ENCODE measurements at places on chromosomes 13 and 19.
A peak's percentile ranks its signal among the peaks of the same experiment; 100 is the strongest.

GRCh38 chr13:52896827-52897659 lies 48.6 kb upstream of the PCDH8 start:
- DNase-seq = no peak

DNA sequence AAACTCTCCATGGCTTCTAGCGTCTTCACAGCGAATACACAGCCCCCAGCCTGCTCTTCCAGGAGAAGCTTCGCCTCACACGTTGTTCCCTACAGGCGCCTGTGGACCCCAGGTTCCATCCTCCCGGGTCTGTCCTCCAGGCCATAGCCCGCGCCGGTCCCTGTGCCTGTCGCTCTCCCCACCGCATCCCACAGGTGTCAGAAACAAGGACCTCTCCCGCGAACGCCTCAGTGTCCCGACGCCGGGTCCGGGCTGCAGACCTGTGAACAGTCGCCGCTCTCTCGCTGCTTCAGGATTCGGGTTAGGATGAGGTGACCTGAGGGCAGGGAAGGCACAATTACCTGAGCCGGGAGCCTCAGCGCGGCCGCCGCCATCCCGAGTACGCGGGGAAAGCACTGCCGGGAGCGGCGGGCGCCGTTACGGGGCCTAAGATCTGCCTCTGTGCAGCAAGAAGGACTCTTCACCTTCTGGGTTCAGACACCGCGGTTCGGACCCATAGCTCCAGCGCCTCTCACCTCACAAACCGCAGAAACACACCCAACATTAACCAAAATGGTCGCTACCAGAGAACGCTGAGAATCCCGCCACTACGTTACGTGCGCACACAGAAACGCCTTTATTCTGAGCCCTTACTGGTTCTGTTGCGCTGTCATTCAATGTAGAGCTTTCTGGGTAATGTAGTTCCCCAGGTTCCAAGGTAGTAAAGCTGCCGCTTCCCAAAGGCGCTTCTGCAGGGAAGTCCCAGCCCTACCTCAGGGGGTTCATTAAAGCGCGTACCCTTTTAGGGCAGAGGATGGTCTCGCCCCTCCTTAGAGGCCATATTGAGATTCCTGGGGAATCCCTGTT lies at the start of gene ZNF418:
TSS of gene ZNF418 (minus strand) at position 583 of the 846 bp plus-strand sequence. CDS start 1,580 bp downstream, outside the sequence.
- peak; percentile 16 for DNase-seq

- no peak for DNase-seq
Observed at GRCh38 chr19:50432221-50433028, at the start of gene MYBPC2. MYBPC2 (plus strand) TSS chr19:50432892; CDS start chr19:50432954, 62 bp downstream.

GRCh38 chr19:49142866-49143335 lies 12.3 kb downstream of the HRC start:
- DNase-seq = peak; percentile 85

GRCh38 chr19:35213663-35214632 lies 14.6 kb downstream of the FAM187B start:
- peak; percentile 66 for DNase-seq

DNA sequence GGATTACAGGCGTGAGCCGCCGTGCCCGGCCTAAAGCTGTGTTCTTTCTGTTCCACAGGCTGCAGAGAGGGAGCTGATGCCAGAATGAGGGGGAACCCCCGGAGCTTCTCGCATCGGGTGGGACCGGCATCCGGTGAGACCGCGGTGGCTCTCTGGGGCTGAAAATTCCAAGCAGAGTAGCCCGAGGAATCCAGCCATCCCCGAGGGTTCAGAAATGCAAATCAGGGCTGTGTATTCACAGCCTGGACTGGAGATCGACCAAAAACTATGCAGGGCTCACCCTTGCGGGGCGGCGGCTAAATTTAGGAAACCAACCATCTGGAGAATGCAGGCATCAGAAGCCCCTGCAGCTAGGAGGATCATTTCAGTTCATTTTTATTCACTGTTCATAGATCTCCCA lies 99.2 kb downstream of the GNG7 start:
- DNase-seq = no peak

GRCh38 chr13:43036351-43037250 lies 13.2 kb downstream of the DNAJC15 start:
- no peak for DNase-seq

DNA sequence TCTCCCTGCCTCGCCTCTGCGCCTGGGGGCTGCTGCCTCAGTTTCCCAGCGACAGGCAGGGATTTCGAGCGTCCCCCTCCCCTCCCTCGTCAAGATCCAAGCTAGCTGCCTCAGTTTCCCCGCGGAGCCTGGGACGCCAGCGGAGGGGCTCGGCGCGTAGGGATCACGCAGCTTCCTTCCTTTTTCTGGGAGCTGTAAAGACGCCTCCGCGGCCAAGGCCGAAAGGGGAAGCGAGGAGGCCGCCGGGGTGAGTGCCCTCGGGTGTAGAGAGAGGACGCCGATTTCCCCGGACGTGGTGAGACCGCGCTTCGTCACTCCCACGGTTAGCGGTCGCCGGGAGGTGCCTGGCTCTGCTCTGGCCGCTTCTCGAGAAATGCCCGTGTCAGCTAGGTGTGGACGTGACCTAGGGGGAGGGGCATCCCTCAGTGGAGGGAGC lies 722 bp upstream of the ICAM1 start:
- DNase-seq = peak; percentile 90

DNA sequence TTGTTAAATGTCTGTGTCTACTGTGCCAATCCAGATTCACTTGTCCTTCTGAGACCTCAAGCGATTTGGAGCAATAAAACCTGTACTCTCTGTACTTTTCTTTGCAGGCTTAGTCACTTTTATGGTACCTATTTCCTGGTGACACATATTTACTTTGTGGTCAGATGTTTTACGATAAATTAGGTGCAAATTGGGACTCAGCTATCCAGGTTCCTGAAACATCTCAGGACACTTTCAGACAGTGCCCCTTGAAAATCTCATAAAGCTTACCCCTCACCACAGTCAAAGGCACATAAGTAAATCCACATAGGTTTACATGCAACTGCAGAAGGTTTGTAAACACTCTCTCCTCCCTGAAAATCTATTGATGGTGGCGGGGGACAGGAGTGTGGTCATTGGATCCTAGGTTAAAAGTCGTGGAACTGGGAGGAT lies 438.8 kb downstream of the EFNB2 start:
- no peak for DNase-seq

- DNase-seq = no peak
Observed at GRCh38 chr13:112845511-112846144, 123.4 kb upstream of the MCF2L start.

DNA sequence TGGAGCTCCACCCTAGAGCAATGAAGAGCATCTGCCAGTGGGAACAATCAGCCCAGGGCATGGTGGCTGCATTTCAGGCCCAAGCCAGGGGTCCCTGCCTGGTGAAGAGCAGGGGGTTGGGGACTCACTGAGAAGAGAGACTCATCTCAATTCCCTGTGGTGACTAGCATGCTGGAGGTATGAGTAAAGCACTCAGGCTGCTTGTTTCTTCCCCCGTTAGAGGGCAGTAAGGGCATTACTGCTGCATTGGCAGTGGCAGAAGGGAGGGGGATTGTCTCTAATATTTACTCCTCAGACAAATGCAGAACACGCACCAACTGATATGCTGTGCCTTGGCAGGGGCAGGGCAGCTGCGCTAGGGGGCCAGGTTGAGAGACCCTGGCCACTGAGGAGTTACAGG lies 329.1 kb downstream of the SLITRK5 start:
- DNase-seq = no peak

GRCh38 chr13:100363874-100364273 lies 224.7 kb downstream of the GGACT start:
- DNase-seq = no peak

DNA sequence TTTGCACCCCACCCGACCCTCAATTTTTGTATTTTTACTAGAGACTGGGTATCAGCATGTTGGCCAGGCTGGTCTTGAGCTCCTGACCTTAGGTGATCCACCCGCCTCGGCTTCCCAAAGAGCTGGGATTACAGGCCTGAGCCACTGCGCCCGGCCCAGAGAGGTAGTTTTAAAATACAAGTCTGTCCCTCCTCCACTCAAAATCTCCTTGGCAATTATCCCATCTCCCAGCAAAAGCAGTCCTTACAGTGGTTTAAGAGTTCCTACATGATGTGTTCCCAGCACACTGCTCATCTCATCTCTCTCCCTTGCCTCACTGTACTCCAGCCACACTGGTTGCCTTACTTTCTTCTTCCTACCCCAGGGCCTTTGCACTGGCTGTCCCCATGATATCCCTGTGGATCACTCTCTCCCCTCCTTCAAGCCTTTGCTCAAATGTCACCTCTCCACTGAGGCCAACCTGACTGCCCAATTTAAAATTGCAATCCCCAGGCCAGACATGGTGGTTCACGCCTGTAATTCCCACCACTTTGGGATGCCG lies 24.3 kb downstream of the LRFN3 start:
- no peak for DNase-seq

DNA sequence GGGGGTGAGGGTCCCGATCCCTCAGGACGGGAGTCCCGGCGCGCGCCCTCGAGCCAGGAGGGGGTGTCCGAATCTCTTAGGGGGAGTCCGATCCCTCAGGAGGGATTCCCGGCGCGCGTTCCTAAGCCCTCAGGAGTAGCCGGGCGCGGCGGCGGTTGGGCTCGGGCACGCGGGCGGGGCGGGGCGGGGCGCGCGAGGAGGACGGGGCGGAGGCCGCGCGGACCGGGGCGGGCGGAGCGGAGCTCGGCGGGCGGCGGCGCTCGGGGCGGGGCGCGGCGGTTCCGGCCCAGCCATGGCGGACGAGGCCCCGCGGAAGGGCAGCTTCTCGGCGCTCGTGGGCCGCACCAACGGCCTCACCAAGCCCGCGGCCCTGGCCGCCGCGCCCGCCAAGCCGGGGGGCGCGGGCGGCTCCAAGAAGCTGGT lies at the start of gene CUL4A:
TSS of gene CUL4A (plus strand) at position 278 of the 423 bp plus-strand sequence. CDS start at position 293, 15 bp downstream.
- DNase-seq = peak; percentile 72

All from T-helper 2 cell treated with Interferon-gamma antibody and Interleukin-4, amounts not matched to agents 5 μg/mL and 100 μg/mL, for 36 hours (primary cell).